ENCODE measurements at places on chromosomes 4 and X.

GRCh38 chr4:5798946-5799345 is 87.9 kb downstream of the EVC start:
- no peak for DNase-seq

GRCh38 chr4:106424426-106424825 is 55.8 kb upstream of the GIMD1 start:
- DNase-seq = no peak

DNA sequence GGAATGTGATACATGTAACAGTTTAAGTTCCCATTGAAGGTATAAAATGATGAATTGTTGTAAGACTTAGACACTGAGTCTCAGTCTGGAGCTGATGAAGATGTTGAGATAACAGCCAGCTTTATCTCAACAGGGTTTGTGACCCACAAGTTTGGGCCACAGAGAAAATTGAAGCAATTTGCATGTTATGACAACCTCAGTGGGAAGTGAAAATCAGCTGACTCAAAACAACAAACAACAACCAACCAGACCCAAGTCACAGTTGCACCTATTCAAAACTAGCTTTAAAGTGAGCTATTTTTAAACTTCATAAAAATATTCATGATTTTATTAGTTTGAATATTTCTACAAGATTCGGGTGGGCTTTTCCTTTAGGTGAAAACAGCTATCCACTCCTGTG is 8.0 kb downstream of the SFRP2 start:
- no peak for DNase-seq

DNA sequence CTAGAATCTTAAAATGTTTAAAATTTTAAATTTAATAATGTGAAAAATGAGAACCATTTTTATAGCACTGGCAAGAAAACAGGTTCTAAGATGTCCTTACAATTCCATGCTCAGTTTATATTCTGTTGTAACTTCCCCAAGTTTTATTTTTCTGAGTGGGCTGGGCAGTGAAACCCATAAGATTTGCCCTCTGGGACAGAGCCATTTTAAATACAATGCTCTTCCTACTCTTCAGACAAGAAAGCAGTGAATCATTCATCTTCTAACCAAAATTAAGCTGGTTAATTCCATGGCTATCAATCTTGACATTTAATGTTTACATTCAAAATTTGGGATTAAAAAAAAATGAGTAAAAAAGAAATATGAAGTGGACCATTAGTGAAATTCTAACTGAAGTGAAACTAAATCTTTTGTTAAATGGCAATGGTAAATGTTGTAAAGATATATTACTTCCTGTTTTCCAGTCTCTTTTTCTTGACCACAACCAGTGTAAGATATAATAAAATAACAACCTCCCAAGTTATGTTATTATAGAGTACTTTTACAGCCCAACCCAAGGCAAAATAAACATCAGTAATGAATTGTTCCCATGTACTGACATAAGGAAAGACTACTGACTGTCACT is 37.2 kb upstream of the PTPN13 start:
- DNase-seq = no peak

GRCh38 chrX:720250-720649 is 89.7 kb downstream of the SHOX start:
- no peak for DNase-seq

DNA sequence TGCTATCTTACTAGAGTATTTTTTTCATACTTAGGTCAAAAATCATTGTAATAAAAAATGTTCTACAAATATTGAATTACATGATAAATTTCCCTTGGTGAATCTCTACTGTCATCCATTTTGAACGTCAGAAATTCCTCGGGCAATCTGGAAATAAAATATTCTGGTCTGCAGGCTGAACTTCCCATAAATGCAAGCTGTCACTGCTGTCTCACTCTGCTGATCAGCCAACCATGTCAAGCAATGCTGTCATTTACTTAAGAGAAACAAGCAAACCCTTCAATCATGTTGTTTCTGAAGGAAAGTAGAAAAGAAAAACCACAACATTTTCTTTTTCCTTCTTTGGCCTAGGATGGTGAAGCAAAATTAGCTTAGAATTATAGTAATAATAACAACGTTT is 514.2 kb upstream of the GALNT7 start:
- DNase-seq = no peak

- no peak for DNase-seq
These were observed 59.7 kb upstream of the RASGEF1B start for GRCh38 chr4:81531410-81531809.

DNA sequence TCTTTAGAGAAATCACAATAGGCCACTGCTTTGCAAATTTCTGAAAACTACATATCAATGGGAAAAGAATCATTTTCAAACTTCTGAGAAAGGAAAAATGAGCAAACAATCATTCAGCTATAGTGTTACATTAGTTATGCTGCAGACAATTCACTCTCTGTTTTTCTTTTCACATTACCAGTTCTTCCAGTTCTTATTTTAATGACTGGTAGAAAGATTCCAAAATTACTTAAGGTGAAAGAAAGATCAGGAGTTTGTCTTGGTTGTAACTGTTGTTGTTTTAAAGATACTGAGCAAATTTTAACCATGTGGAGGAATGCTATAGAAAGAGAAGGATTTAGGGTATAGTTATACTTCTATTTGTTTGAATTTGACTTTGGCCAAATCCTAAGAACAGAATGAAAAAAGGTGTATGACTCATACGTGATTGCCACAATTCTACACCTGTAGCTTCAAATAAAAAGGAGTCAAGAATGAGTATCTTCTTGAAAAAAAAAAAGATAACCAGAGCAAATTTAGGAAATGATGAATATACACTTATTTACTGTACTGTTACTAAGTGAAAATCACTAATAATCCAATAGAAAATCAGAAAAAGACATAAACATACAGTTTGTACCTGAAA is 21.0 kb upstream of the RASGEF1B start:
- DNase-seq = no peak

GRCh38 chrX:154797006-154797405 is 8.3 kb downstream of the MPP1 start:
- DNase-seq = no peak

- DNase-seq = no peak
These were observed 7.6 kb upstream of the TBC1D19 start for GRCh38 chr4:26576231-26576739.

DNA sequence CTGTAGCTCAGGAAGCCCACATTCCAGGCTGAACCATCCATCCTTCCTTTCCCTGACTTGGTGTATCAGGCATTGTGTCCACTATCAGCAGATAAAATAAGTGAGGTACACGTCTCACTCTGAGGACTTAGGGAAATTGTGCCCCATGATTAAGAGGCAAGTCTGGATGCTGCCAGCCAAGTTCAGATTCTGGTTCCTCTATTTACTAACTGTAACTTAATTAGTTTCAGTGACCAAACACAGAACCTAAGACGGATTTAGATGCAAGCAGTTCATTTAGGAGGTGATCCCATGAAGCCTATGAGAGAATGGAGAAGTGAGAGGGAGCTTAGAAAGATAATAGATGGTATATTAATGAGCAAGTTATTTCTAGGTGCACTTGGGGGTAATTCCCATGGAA is 56.6 kb upstream of the PACRGL start:
- DNase-seq = no peak

GRCh38 chrX:22063284-22063683 is 31.2 kb downstream of the PHEX start:
- peak; percentile 29 for DNase-seq

- DNase-seq = no peak
These were observed 448.6 kb downstream of the PCDH18 start for GRCh38 chr4:137083571-137084135.

GRCh38 chr4:90082449-90082848 is 44.7 kb upstream of the CCSER1 start:
- DNase-seq = no peak

Measured in GM13977 (cell line).